ENCODE measurements at places on chromosomes 7 and 10. TPM values are rescaled to one million over a fixed set of nuclear protein-coding genes. Genes with fewer than 3 reads are reported as not detected.

GRCh38 chr7:151351027-151351426, 9.4 kb downstream of the NUB1 start:
- DNase-seq: no peak

DNA sequence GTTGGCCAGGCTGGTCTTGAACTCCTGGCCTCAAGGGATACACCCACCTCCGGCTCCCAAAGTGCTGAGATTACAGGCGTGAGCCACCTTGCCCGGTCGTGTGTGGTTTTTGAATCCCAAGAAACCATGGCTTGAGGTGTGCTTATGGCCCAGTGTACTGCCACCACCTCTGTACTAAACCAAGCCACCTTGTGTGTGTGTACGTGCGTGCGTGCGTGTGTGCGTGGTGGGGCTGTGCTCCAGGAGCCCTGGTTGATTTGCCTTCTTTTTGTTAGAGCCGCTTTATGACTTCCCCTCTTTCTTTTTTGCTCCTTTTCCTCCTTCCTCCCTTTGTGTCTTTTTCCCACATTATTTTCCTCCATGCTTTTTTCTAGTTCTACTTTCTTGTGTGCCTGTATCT, 121.4 kb downstream of the CAMK1D start:
- DNase-seq: no peak

DNA sequence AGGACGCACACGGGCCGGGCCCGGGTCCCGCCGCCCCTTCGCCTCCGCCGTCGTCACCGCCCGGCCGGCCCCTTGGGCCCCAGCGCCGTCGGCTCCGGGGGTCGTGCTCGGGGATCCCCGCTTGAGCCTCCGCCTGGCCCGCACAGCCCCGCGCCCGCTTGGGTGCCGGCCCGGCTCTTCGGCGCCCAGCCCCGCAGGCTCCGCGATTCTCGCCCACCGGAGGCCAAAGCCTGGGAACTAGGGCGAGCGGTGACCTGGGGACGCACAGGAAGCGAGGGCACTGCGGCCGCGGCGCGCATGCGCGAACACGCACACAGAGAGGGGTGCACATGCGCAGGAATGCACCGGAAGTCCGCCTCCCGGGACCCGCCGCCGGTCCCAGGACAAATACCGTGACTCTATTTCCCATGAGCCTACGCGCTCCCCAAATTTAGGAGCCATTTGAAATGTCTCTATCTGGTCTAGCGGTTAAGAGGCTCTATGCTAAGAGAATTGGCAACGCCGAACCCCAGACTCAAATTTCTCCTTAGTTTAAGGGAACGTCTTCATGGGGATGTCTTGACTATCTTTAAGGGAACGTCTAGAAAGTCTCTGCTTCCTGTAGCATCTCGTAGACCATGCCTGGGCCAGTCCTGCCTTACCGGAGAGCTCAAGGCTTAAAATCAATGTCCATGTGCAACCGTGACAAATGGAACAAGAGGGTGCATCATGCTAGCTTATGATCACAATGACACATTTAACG, at the start of gene ZNF12:
TSS of gene ZNF12 (minus strand) at position 282 of the 742 bp plus-strand sequence. CDS start 1,774 bp downstream, outside the sequence.
- DNase-seq: peak; percentile 93

GRCh38 chr7:37916673-37917660, at the start of gene SFRP4:
Gene SFRP4 (minus strand): TSS chr7:37916817. CDS start chr7:37916537, 280 bp downstream.
- DNase-seq: no peak

DNA sequence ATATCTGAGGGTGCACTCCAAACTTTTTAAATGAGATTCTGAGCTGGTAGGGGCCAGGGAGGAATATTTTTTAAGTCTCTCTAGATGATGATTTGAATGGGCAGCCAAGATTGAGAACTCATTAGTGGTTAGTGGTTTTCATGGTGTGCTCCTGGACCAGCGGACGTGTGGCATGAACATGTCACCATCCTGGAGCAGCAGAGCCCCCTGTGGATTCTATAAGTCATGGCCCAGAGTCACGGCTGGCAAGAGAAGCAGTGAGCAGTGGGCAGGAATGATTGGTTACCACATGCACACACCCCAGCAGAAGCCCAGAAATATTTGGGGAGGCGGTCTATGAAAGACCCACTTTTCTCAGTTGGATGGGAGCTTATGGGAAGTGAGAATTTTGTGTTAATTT, 21.2 kb upstream of the UCN3 start:
- DNase-seq: no peak

DNA sequence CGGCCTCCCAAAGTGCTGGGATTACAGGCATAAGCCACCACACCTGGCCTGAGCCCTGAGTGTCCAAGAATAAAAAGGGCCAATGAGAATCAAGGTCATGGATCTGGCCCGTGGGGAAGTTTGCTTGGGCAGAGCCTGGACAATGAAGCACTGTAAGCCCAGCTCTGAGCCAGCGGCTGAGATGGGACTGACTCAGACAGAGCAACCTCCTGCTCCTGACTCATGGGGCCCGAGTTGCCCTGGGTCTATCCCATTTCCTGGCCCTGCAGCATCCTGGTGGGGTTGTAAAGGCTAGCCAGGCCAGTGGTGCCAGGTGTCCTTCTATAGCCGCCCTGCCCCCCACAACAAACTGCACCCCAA, 5.2 kb upstream of the MYH16 start:
- no peak for DNase-seq

- no peak for DNase-seq
Measured at GRCh38 chr7:25325186-25325757, 97.0 kb upstream of the NPVF start.

Gene SUN3
- not detected for total RNA-seq

Gene CABCOCO1
- total RNA-seq: not detected

Gene NCF1
- total RNA-seq: 7.4 TPM

Gene FGL2
- 129 TPM for total RNA-seq

Gene ANKRD30A
- not detected for total RNA-seq

Gene RTKN2
- total RNA-seq: 3.0 TPM

Gene C10orf53
- total RNA-seq: not detected

Gene CAMK2B
- not detected for total RNA-seq

Gene KCNMA1
- total RNA-seq: 0.42 TPM

Data from naive thymus-derived CD4-positive, alpha-beta T cell (primary cell).